Fibroblast of mammary gland (primary cell): ENCODE measurements at places on chromosomes 2 and 18.

DNA sequence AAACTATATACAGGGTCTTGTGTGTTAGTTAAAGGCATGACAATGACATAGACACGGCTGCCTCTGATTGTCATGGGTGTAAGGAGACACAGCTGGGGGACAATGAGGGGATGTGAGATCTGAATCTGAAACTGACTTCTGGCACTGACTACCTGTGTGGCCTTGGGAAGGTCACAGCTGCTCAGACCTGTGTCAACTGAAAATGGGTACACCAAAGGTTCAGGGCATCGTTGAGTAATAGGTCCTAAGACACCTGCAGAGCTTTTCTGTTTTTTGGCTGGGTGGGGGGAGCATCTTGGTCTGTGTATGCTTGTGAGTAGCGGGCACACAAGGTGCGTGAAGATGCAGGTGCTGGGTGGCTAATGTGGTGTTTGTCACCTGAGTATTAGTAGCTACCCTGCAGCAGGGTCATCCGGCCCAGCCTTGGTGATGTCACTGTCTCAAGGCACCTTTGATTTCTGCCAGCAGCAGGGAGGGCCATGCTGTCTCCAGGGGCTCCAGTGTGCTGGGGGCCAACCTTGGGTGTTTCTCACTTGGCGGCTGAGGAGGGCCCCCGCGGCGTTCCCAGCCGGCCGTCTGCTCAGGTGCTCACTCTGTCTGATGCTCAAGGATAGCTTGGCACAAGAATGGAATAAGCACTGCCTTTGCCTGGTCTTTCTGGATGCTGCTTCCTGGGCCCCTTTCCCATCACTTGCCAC, 53.1 kb upstream of the HS6ST1 start:
- DNase-seq: no peak

- no peak for DNase-seq
Observed at GRCh38 chr2:174336501-174337336, 2.0 kb downstream of the SP9 start.

GRCh38 chr2:239298116-239298804, 102.6 kb downstream of the HDAC4 start:
- DNase-seq: no peak

- peak; percentile 72 for DNase-seq
Observed at GRCh38 chr2:195820373-195820772, 163.3 kb downstream of the SLC39A10 start.

- no peak for DNase-seq
Observed at GRCh38 chr2:143732871-143733270, 603.7 kb downstream of the ARHGAP15 start.

DNA sequence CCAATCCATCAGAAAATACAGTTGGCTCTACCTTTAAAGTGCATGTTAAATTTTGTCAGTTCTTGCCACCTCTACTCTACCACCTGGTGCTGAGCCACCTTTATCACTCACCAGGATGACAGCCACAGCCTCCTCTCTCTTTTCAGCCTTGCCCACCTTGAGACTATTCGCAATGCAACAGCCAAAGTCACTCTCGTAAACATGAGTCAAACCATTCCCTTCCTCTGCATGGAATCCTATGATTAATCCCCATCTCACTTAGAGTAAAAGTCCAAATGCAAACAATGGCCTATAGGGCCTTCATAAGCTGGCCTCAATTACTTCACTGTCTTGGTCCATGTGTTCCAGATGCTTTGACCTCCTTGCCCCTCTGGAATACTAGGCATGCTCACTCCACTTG, 5.8 kb upstream of the OSBPL6 start:
- DNase-seq: peak; percentile 11

DNA sequence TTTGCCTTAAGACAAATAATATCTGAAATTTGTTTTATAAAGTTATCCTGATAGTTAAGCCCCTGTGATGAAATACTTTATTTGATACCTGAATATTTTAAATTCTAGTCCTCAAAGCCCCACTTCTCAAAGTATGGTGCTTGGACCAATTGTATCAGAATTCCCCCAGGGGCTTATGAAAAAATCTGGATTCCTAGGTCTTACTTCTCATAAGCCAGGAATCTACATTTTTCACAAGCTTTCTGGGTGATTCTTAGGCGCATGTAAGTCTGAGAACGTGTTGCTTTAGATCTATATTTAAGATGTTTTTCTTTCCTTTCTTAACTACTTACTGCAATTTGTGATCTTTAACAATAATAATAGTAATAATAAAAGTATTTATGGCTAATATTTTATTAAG, 53.1 kb downstream of the MYO1B start:
- DNase-seq: peak; percentile 33

- DNase-seq: peak; percentile 49
Observed at GRCh38 chr2:120793682-120794403, 58.2 kb downstream of the GLI2 start.

DNA sequence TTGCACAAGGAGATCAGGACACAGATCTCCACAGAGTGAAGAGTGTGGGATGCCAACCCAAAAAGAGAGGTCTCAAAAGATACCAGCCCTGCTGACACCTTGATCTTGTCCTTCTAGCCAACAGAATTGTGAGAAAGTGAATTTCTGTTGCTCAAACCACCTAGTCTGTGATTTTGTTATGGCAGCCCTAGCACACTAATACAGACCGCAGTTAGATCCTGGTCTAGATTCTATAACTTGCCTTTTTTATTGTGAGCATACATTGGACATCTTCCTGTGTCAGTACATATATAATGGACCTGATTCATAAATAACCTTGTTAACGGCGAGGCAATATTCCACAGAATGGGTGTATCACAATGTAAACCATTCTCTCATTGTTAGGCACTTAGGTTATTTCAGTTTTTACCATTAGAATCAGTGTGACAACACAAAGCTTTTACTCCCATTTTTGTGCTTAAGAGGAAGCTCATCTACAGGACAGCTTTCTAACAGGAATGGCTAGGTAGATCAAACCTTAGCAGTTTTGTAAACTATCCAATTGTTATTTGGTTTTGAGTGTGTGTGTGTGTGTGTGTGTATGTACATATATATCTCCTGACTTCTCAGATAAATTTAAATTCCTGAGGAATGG, 89.0 kb downstream of the ACSL3 start:
- DNase-seq: no peak

- DNase-seq: no peak
Observed at GRCh38 chr2:88639865-88640264, 12.6 kb upstream of the EIF2AK3 start.

- peak; percentile 19 for DNase-seq
Observed at GRCh38 chr2:164810843-164811242, 30.8 kb downstream of the COBLL1 start.

DNA sequence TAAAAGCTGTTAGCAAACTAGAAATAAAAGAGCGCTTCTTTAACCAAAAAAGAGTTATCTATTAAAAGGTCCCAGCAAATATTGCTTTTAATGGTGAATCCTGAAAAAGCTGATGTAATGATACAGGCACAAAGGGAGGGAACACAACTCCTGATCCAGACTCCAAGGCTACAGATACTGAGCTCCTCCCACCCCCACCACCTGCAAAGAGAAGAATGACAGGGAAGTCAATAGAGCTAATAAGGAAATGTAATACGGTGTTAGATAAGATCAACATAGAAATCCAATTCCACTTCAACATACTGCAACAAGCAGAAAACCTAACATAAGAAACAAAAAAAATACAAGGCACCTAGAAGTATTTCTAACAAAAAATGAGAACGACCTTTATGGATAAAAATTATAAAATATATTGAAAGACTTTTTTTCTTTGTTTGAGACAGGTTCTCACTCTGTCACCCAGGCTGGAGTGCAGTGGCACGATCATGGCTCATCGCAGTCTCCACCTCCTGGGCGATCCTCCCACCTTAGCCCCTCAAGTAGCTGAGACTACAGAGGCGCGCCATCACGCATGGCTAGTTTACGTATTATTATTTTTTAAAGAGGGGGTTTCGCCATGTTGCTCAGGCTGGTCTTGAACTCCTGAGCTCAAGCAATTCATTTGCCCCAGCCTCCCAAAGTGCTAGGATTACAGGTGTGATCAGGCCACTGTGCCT, 192.2 kb downstream of the HDAC4 start:
- DNase-seq: no peak

- no peak for DNase-seq
Observed at GRCh38 chr18:32624182-32624723, 148.6 kb downstream of the KLHL14 start.

GRCh38 chr2:227442639-227443038, 29.3 kb upstream of the AGFG1 start:
- no peak for DNase-seq

DNA sequence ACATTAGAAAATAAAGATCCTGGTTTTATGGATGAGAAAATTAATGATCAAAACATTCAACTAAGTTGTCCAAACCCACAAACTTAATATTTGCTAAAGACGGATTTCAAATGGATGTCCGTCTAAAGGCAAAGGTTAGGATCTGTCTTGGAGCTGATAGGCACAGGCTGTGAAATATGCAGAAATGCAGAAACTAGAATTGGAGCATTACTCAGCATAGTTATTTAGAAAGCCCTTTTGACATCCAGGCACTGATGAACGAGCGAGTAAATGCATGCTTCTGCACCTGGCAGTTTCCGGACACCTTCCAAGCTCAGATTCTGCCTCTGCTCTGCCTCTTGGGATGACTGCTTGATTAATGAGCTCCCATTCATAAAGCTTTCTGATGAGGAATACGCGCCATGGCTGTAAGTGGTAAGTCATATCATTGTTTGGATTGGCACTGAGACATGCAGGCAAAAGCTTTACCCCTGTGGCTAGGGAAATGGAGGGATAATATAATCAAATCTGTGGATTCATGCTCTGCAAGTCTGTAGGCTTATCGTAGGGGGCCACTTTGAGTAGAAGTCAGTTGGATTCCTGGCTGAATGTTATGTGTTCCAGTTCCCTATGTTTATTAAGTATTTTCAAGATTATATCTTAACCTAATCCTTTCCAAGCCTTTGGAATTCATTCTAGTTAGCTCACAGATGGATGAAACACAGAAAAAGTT, 2176.3 kb upstream of the CELF4 start:
- no peak for DNase-seq

DNA sequence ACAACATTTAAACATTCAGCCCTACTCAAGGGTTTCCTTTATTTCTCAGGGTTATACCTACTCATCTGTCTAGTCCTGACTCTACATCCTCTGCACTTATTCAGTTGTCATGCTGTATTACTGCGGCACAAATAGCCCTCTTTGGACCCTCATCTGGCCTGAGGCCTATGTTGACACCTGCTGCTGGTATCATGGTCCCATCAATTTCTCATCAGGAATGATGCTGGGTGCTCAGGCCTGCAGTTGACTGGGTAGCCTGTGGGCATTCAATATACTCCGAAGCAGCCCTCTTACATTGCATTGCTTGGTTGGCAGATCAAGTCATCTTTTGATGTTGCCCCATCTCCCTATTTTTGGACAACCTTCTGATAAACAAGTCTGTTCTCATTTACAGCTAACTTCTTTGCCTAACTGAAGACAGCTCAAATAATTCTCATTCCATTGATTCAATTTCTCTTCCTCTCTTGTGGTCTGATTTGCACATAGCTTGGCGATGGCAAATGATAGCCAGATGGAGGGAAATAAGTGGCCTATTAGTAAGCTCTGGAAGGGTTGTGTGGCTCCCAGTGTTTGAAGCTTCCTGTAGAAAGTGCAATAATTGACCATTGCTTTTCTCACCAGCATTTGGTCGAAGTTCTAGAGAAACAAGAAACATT, 19.1 kb upstream of the MC4R start:
- DNase-seq: no peak

DNA sequence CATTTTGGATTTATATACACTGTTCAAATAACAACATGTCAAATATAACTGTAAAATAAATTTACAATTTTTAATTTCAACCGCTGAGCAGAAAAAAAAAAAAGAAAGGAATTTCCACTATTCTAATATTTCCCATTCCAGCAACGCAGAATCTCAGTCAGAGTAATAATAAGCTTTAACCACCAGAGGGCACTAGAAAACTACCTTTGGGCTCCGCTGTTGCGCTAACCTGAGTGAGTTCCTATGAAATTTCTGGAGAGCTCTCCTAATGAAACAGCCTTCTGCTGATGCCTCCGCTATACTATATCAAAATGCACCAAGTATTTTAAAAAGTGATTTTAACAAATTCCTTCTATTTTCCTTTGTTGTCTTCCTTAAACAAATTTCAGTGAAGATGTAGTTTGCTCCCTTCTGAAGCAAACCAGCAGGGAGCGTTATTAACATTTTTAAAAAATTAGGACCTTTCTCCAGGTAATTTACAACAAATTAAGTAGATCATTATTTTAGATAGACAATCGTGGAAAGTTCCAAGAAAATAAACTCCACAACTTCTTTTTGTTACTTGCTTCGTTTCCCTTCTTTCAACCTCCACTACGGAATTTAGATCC, 23.0 kb downstream of the ERMN start:
- DNase-seq: peak; percentile 56

- peak; percentile 13 for DNase-seq
Observed at GRCh38 chr2:15732341-15733077, 140.8 kb downstream of the DDX1 start.
